Non-pigmented ciliary epithelial cell (primary cell): ENCODE measurements at places on chromosomes 1 and 21.
A peak's percentile ranks its signal among the peaks of the same experiment; 100 is the strongest.

DNA sequence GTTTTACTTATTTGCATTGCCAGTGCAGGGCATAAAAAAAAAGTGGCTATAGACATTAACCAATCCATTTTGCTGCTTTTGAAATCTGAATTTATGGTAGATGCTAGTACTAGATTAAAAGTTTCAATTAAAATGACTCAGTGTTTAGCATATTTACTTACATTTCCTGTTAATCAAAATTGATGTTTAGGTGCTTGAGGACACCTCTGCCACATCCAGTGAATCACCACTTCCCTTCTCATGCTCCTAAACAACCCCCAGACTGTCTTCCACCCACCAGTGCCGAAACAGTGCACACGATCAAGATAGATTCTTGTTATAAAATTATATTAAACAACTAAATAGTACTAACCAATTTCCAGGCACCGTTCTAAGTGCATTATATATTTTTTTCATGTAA is 32.7 kb downstream of the HSD17B7 start:
- DNase-seq, result no peak

- DNase-seq, result no peak
Observed at GRCh38 chr1:15332952-15333715, 76.6 kb upstream of the EFHD2 start.

DNA sequence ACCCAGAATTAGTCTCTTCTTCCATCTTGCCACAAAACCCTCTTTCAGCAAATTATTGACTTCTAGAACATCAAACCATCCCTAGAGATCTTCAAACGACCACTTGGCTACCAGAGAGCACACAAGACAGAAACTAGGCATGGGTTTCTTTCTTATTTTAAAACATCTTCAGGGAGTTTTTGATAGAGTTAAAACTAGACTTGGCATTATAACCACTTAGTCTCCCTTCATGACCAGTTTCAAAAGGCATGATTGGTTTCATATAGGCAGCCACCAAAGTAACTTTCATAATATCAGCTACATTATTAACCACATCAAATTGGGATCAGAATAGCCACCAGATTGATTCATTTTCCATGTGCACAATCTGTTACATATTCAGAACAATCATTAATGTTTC is 368.4 kb upstream of the GREM2 start:
- no peak for DNase-seq

GRCh38 chr1:71039661-71040262 is 7.9 kb downstream of the PTGER3 start:
- DNase-seq, result no peak

- DNase-seq, result no peak
Observed at GRCh38 chr1:14877224-14877623, 276.3 kb upstream of the TMEM51 start.

GRCh38 chr1:43510621-43511020 is 20.1 kb upstream of the PTPRF start:
- DNase-seq, result no peak

DNA sequence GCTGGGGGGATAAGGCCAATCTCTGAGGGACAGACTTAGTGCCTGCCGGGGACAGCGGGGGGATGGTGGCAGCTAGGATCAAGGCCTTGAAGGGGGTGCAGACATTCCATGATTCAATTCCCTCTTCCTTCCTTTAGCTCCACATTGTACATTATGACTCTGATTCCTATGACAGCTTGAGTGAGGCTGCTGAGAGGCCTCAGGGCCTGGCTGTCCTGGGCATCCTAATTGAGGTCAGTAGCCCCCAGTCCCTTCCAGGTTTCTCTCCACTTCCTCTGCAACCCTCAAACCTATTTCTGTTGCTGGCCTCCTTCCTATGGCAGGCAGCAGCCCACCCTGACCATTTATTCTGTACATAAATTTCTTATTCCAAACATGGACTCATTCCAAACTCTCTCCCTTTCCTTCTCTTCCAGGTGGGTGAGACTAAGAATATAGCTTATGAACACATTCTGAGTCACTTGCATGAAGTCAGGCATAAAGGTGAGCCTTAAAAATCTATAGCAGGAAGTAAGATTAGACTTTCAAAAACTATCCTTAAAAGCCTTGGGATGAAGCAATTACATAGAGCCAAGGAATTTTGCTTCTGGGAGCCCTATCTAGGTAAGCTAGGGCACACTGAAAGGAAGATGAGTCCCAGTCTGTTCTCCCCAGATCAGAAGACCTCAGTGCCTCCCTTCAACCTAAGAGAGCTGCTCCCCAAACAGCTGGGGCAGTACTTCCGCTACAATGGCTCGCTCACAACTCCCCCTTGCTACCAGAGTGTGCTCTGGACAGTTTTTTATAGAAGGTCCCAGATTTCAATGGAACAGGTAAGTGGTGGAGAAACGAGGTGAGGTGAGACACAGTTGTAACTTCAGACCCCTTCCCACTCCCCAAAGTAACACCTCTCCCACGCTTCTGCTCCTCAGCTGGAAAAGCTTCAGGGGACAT is 5.1 kb downstream of the CA14 start:
- no peak for DNase-seq

- no peak for DNase-seq
Observed at GRCh38 chr1:201587729-201588128, 48.8 kb downstream of the NAV1 start.

GRCh38 chr1:204174958-204175357 is 8.8 kb upstream of the REN start:
- no peak for DNase-seq

- DNase-seq, result no peak
Observed at GRCh38 chr21:29737186-29737585, 202.6 kb downstream of the GRIK1 start.

- no peak for DNase-seq
Observed at GRCh38 chr1:11927866-11928592, 1.8 kb upstream of the KIAA2013 start.

DNA sequence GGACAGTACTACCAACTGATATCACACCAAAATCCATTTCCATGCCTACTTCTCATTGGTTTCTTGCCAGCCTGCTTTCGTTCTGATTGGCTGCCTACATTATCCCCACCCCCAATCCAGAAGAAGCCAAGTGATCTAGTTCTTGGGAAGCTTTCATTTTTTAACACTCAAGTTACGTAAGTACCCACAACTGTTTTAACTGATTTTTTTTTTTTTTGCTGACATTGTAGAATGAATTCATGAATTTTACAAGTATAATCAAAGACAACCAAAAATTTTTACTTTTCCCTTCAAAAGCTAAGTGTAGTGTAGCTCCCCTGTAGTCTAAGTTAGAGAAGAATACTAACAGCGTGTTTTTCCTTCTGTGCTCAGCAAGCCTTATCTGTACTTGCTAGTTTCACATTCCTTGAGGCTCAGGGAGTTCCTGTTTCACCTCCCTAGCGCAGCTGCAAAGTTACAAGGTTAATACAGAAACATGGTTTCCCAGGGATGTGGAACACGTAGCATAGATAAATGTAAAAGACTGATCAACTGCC is at the start of gene SLC9C2:
TSS of gene SLC9C2 (minus strand) at position 17 of the 536 bp plus-strand sequence. CDS start 1,296 bp downstream, outside the sequence.
- peak; percentile 4 for DNase-seq

- no peak for DNase-seq
Observed at GRCh38 chr1:173508541-173508940, 31.4 kb downstream of the PRDX6 start.

DNA sequence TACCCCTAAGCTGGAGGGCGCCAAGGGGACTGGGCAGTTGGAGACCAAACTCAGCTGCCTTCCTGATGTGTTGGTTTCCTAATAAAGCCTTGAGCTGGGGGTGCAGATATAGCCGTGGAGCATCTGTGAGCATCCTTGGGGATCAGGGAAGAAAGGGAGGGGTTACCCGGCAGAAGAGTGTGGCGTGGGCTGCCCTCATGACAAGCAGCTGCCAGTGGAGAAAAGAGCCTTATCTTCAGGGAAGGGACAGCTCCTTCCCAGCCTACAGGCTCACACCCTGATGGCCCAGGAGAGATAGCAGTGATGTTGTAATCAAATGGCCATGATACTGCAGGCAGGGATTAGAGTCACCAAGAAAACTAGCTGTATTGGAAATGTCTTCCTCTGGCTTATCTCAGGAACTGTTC is 10.8 kb upstream of the NFASC start:
- no peak for DNase-seq

DNA sequence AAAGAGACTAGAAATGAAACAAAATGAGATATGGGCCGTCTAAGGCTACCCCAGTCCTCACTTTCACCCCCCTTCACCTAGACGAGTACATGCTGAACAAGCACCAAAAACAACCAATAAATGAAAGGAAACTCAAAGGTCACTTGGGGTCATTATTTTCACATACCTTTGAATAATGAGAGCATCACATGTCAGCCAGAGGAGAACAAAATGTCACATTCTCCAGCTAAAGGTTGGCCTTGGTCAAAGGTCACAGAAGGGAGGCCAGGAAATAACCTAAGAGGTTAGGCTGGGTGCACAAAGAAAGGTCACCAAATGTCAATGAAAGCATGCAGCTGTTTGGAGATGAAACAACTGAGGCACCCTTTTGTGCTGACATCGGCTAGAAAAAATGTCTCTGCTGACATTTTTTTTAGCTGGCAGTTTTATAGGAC is 288.7 kb upstream of the USP25 start:
- DNase-seq, result no peak

- no peak for DNase-seq
Observed at GRCh38 chr1:55768327-55768952, 553.3 kb upstream of the USP24 start.

DNA sequence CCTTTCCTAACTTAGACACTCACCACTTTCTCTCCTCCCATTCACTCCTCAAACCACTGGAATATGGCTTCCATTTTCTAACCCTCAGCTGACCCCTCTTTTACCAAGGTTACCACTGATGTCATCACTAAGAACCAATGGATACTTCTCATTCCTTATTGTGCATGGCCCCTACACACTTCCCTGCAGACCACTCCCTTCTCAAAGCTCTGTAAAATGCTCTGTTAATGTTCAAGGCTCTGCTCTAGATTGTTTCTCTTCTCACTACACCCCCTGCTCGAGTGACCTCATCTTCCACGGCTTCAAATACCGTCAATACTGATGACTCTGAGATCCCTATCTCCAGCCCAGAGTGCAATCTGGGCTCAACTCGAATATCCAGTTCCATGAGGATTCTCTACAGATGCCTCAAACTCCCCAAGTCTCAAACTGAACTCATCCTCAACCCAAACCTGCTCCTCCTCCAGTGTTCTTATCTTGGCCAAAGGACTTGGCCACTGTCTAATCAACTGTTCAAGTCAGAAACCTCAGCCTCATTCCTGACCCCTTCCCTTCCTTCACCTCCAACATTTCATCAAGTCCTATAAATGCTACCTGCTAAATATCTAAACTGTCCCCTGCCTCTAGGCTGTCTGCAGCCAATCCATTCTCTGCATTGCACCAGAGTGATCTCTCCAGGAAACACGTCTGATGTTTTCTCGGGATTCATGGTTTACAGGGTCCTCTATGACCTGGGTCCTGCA is 41.3 kb upstream of the BMP8B start:
- DNase-seq, result no peak

DNA sequence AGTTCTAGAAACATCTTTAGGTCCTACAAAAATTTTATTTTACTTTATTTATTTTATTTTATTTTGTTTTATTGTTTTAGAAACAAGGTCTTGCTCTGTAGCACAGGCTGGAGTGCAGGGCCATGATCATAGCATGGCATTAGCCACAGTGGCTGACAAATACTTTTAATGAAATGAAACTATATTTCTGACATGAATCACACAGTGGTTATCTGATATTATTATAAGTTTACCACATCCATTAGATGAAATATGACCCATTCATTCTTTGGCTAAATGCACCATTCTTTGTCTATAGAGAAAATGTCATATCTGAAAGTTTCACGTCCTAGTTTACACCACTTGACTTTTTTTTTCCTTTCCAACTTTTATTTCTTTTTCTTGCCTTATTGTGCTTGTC is 613.4 kb upstream of the ADAMTS5 start:
- no peak for DNase-seq

DNA sequence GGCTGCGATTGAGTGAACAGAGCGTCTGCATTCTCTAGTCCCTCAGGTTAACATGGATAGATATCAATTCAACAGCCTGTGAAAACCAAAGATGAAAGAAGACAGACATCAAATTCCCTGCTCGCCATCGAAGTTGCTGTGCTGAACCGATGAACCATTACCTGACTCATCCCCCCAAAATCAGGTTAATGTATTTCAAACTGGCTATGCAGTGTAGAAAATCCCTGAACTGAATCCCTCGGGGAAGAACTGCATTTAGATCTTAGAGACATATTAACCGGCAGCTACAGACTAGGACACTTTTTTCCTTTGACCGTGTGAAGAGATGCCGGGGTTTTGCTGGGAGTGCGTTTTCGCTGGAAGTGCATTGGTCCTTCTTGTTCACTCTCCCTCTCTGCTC is 213.2 kb upstream of the KIAA0040 start:
- DNase-seq, result no peak

DNA sequence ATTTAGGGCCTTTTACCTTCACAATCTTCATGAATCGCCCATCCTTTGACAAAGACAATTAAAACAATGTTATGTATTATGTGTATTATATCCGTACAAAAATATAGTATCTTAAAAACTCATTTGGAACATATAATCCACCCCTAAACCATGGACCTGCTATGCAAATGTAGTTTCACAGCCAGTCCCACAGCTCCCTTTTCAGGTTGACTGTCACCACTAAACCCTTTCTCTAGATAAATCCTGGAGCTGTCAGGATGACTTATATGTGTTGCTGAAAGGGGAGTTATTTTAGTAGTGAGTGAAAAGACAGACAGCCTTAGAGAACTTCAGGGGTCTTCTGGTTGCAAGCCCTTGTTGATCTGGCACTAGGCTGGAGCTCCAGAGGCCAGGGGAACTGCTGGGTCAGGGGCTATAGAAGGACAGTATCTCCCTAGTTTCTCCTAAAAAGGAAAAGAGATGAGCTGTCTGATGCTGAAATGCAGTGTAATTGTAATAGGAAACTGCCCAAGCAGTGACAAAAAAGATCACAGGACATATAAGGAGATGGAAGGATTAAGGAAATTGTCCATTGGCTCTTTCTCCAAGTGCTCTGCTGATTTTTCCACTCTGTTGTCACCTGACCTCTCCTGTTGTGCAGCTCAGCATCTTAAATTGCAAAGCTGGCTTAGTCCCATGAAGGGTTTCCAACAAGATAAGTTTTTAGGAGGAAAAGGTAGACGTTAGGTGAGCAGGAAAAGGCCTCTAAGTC is 127.7 kb downstream of the S1PR1 start:
- no peak for DNase-seq

DNA sequence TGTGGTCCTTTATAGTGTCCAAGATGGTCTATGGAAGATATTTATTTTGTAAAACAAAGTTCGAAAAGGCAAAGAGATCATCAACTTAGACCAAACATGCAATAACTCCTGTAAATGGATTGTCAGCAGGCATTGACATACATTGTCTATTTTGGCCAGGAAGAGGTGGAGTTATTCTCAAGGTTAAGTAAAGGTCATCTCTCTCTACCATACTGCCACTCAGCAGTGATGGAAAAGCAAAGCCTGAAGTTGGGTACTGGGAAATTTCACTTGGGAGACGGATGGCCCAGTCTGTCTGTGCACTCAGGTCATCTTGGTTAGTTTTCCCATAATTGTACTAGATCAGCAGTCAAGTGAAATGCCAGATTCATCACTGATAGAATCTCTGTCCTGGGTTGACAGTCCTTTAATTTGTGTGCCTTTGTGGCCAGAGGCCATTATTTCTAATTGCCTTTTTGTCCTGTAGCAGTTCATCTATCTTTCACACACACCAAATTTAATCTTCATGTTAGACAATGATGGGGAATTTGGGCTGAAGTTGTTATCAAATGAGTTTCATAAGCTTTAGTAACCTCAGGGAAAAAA is 17.5 kb downstream of the PIGP start:
- no peak for DNase-seq
